ENCODE measurements at places on chromosomes 7 and 10.

DNA sequence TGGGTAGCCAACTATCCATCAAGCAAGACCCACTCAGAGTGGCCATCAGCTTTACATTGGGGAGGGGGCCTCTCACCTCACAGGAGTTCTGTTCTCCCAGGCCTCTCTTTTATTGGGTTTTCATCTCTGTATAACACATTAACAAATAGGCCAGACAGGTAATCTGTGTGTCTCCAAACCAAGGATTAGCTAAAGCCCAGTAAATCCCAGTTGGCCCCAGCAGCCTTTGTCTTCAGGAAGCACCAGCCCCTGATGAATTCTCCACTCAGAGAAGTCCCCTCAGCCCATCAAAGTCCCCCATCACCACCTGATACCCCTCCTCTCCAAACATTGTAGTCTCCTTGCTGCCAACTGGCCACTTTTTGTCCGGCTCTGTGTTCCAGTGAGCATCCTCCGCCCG is 16.9 kb upstream of the SLF2 start:
- no peak for DNase-seq

- no peak for DNase-seq
Measured at GRCh38 chr7:96238474-96238873, 83.4 kb downstream of the SLC25A13 start.

DNA sequence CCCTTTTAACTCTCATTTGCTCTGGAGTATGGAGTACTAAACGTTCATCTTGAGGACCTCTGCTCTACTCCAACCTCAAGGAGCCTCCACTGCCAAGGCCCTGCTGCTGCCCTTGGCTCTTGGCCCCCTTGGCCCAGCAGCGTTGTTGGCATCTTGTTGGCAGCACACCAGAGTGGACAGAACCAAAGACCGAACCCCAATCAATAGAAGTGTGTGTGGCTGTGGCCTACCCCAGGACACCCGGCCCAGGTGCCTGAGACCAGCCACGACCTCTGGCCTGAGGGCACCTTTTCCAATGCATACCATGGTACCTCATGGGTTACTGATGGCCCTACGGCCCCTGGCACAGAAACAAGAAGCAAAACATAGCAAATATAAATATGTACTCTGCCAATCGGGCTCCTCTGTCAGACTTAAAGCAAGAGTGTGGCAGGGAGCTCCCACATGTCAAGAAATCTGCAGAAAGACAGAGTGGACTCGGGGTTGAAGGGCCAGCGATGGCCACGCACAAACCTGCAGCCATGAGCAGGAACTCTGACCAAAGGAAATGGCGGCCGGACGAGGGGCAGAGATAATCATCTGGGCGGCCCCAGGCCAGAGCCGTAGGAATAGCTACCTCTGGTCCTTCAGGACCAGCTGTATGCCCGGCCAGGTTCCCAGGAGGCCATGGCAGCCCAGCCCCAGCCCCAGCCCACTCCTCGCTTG is 2.9 kb downstream of the NPC1L1 start:
- no peak for DNase-seq

- DNase-seq: no peak
Measured at GRCh38 chr10:20110125-20111100, 294.2 kb downstream of the PLXDC2 start.

- no peak for DNase-seq
Measured at GRCh38 chr7:91397612-91398011, 133.4 kb downstream of the FZD1 start.

DNA sequence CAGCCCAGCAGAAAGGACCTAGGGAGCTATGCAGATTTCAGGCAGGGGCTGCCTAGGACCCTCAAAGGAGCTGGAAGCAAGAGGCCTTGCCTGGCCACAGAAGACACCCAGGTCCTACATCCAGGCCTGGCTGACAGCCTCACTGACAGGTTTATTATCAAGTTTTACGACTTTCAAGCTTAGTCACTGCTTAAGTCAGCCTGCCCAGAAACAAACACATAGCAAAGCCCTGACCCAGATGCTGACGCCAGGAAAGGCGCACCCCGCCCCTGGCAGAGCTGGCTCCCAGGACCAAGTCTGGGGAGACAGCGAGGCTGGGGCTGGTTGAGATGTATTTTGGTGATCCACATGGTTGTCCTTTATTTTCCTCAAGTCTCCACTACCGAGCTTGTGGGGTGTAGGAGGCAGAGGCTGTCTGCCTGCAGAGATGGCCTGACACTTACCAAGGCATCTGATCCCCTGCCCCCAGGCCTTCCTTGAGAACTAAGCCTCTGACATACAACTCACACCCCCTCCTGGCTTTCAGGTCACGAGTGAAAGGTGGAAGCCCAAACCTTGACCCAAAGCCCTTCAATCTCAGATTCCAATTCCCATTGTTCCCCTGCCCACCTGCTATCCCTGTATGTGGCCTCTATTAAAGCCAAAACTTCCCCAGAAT is 80.7 kb upstream of the EMX2 start:
- peak; percentile 86 for DNase-seq

- DNase-seq: peak; percentile 29
Measured at GRCh38 chr10:78025685-78026364, 3.5 kb downstream of the POLR3A start.

GRCh38 chr10:116271593-116272439 is 1.2 kb downstream of the GFRA1 start:
- peak; percentile 39 for DNase-seq

GRCh38 chr7:154817224-154817896 is 185.6 kb downstream of the PAXIP1 start:
- DNase-seq: no peak

DNA sequence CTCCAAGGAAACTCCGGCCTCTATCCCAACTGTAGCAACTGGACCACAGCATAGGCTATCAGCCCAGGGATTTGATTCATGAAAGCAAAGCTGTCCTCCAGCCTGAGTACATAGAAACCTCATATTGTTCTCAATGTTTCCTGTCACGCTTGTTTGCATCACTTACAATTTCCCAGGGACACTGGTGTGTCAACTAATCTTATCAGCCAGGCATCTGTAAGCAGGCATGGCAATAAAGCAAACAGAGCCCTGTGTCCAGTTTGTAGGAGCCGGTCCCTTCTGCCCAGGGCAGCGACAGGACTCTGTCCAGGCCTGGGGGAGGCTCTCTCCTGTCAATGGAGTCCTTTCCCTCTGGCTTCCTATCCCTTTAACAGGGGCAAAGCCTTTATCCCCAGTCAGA is 23.0 kb upstream of the CDHR3 start:
- DNase-seq: no peak

DNA sequence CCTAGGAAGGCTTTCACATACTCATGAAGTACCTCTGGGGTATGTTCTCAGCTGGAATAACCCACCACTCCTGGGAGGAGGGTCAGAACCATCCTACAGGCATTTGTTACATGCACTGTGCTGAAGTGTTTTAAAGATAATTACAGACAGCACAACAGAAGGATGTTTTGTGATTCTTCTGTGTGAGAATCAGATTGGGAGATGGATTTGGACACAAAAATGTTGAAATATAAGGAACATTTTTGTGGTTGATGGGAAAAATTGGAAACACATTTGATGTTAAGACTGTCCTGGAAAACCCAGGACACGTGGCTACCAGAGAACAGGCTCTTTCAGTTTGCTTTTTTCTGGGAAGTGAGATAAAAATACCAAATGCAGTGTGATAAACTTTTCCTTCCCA is 61.4 kb downstream of the BICC1 start:
- no peak for DNase-seq

DNA sequence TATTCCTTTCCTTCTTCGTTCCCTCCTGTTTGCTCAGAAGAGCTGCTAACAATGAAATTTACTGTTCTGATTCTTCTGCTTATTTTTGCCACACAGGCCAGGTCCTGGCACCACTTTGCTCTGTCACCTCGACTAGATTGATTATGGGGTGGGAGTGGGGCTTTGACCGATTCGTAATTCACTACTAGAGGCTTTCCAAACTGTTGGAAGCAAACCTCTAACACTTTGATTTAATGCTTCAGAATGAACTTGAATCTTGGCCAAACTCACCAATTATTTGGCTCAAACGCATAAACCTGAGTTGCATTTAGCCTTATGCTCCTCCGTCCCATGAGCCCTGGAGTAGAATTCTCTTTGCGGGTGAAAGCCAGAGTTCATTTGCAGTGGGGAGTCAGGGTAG is 476.2 kb upstream of the FZD8 start:
- DNase-seq: no peak

GRCh38 chr10:97673736-97674525 is 13.1 kb downstream of the AVPI1 start:
- DNase-seq: peak; percentile 86

- DNase-seq: no peak
Measured at GRCh38 chr10:109698086-109698485, 225.2 kb downstream of the XPNPEP1 start.

DNA sequence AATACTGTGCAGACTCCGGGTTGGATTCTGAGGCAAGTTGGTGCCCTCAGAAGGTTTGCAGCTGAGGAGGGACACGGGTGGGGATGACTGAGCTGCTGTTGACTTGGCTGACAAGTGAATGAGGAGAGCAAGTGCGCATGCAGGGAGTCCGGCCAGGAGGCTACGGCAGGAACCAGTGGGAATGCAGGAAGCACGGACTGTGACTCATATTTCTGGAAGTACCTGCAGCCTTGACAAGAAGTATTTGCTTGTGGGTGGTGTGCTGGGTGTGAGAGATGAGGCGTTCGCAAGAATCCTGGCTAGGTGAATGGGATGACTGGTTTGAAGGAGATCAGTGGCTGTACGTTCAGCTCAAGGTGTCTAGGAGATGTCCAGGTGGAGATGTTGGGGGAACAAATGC is 30.8 kb upstream of the FXYD4 start:
- DNase-seq: peak; percentile 64

- DNase-seq: no peak
Measured at GRCh38 chr7:80772347-80772993, 134.0 kb downstream of the CD36 start.

- DNase-seq: no peak
Measured at GRCh38 chr7:151009327-151010036, 14.8 kb downstream of the ATG9B start.

GRCh38 chr7:108291791-108292440 is 161.8 kb upstream of the LAMB4 start:
- DNase-seq: no peak

- DNase-seq: no peak
Measured at GRCh38 chr7:107043491-107043890, 1.0 kb upstream of the PRKAR2B start.

- no peak for DNase-seq
Measured at GRCh38 chr10:86077271-86077670, 289.3 kb downstream of the GRID1 start.

- DNase-seq: no peak
Measured at GRCh38 chr7:93957767-93958166, 36.2 kb downstream of the GNG11 start.

GRCh38 chr7:110010359-110010758 is 1080.6 kb upstream of the LRRN3 start:
- no peak for DNase-seq

- peak; percentile 28 for DNase-seq
Measured at GRCh38 chr10:24952707-24953645, 570 bp upstream of the PRTFDC1 start.

DNA sequence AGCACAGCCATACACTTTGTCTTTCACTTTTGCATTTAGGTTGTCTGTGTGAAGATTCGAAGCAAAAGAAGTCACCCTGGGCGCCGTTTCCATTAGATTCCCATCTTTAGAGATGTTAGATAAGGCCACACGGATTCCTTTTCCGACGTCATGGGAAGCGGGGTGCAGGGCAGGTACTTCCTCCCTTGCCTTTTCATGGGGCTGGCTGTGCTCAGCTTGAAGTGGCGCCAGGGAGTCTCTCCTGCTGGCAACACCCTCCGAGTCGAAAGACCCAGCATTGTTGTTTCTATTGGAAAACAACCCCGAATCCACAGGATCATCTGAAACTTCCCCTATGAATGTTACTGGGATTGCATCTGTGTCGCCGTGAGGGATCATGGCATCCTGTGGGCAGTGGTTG is 246.4 kb upstream of the GRB10 start:
- DNase-seq: no peak

GRCh38 chr10:122267849-122268737 is 3.0 kb upstream of the BTBD16 start:
- DNase-seq: peak; percentile 62

DNA sequence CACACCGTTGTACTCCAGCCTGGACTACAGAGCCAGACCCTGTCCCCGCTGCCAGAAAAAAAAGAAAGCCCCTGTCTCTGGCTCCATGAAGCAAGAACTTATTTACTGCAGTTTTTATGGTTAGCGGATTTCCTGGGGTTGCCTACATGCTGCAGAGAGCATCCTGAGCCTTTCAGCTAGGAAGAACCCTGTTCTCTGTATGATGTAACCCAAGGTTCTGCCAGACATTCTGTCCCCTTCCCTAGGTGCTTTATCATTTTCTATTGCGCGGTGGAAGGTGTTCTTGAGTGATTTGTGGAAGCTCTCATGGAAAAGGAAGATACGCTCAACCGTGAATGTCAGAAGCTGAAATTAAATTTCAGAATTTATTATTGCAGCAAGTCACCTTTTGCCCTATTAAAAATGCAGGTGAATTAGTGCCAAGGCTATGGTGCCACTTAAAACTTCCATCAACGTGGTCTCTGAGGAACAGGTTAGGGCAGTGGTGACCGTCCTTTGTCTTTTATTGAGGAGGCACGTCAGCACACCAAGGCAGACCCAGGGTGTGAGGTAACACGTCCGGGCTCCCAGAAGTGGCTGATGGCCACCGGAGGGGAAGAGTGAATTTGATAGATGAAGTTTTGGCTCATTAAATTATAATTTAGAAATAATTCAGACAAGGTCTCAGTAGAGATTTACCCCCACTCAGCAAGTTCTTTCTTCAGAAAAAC is 273.1 kb downstream of the PHTF2 start:
- DNase-seq: no peak

- DNase-seq: no peak
Measured at GRCh38 chr10:87739703-87740102, 78.3 kb downstream of the ATAD1 start.

DNA sequence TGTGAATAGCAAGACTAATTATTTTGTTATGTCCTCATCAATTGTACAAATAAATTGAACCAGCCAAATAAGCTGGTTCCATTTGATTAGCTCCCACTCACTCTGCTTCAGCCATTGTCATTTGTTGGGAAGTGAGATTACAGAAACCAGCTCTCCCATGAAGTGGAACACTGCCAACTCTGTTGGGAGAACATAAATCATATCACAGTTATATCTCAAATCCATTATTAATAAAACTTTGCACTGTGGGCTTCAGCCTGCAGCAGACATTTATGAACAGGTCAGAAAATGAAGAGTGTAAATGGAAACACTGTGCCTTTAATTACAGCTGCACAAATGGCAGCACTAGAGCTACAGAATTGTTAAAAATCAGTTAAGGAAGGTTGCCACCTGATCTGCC is 46.7 kb upstream of the TEX47 start:
- no peak for DNase-seq

GRCh38 chr10:6494936-6495592 is 85.0 kb downstream of the PRKCQ start:
- no peak for DNase-seq

DNA sequence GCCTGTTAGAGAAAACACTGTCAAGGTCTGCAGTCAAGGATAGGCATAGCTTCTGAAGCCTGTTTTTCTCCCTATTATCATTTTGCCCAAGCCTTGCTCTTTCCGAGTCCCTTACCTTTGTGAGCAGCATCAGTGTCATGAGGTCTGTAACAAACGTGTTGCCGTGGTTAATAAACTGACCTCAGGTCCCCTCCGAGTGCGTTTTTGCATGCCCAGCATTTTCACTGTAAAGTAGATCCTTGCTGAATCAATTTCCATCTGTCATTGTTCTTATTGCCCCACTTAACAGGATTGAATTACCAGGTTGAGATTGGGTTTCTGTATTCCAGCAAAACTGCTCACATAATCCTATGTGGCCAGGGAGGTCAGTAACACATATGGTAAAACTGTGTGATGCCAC is 110.3 kb downstream of the ZNF248 start:
- DNase-seq: no peak

Data from ACHN (cell line).